Fibroblast of mammary gland (primary cell): ENCODE measurements at places on chromosomes 16 and 17.

DNA sequence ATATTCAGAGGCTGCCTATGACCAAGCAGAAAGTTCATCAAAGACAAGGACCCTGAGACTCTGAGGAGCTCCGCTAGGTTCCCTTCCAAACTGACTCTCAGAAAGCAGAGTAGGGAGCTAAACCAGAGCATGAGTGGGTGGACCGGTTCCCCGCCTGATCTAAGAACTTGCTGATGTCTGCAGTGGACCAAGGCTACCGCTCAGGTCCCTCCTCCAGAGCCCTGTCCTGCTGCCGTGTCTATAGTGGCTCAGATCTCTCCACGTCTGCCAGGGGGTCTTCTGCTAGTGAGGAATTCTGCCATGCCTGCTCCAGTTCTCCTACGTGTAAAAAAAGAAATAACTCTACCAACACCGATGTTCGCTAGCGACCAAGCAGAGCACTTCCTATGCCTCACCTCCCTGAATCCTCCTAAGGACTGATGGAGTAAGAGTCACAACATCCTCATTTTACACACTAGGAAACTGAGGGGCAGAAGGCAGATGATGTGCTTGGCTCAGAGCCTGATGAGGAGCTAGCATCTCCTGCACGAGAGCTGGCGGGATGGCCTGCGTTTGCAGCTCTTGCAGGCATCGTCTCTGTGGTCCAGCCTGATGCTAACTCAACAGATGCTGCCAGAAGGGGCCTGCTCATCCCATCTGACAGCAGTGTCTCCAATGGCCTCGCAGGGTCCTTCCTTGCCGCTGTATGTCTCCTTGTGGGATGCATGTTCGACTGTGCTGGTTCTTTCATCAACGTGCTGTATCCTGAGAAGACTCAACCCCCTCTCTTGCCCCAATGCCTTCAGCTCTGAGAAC is 265.5 kb downstream of the C16orf95 start:
- DNase-seq: no peak

DNA sequence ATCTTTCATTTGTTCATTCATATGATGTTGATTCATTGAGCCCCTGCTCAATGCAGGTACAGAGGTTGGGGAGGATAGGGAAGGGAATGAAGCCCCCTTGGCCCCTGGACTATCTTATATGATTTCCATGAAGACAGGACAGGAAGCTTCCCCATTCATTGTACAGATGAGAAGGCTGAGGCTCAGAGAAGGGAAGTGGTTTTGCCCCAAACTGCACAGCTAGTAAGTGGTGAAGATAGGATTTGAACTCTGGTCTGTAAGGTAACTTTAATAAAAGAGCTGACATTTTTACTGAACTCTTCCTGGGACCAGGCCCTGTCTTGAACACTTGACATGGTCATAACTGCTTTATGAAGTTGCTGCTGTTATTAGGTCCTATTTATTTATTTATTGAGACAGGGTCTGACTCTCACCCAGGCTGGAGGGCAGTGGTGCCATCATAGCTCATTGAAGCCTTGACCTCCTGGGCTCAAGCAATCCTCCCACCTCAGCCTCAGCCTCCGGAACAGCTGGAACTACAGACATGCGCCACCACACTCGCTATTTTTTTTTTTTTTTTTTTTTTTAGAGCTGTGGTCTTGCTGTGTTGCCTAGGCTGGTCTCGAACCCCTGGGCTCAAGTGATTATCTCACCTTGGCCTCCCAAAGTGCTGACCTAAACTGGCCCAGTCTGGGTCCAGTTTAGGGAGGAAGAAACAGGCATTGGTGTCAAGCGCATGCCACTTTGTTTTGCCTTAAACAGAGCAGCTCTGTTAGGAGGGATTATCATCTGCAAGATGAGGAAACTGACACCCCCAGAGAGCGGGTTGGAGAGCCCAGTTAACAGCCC is 5.0 kb downstream of the CTF1 start:
- peak; percentile 11 for DNase-seq

DNA sequence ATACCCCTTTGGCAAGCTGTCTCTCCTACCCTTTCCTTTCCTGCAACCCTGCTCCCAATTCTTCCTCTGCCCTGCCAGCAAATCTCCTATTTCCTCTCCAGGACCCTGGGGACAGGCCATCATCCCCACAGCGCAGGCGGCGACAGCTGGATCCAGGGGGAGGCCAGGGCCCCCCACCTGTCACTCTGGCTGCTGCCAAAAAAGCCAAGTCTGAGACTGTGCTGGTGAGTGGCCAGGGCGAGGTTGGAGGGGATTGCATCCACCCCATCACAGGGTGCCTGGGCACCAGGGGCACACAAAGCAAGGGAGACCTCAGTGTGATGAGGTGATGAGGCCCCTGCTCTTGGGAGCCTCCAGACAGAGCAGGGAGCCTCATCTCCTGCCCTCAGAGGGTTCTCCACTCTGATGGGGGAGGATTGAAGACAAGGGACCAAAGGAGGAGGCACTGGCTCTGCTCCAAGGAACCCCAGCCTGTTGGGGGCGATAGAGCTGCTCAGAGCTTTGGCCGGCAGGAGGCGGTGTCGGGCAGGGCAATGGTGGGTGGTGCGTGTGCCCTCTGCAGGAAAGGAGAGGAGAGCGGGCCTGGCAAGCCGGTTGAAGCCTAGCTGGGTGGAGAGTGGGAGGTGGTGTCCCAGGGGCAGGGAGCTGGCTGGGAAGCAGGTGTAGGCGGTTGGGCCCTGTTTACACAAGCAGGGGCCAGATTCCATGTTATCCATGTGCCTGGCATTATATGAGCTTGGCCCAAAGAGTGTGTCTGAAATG is 15.6 kb upstream of the PDK2 start:
- peak; percentile 47 for DNase-seq

DNA sequence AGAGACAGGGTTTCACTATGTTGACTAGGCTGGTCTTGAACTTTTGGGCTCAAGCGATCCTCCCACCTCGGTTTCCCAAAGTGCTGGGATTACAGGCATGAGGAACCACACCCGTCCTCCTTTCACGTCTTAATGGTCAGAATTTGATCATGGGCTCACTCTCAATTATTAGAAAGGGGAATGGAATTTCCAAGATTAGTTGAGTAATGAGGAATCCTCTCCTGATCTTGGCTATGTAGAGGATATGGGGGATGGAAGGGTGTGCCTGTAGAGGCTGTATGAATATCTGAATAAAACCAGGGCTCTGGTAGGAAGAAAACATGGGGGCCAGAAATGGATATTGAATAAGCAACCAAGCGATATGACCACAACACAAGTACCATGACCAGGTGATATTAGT is 25.9 kb upstream of the SMURF2 start:
- peak; percentile 88 for DNase-seq

- no peak for DNase-seq
Observed at GRCh38 chr17:59347975-59348391, 16.5 kb downstream of the YPEL2 start.

DNA sequence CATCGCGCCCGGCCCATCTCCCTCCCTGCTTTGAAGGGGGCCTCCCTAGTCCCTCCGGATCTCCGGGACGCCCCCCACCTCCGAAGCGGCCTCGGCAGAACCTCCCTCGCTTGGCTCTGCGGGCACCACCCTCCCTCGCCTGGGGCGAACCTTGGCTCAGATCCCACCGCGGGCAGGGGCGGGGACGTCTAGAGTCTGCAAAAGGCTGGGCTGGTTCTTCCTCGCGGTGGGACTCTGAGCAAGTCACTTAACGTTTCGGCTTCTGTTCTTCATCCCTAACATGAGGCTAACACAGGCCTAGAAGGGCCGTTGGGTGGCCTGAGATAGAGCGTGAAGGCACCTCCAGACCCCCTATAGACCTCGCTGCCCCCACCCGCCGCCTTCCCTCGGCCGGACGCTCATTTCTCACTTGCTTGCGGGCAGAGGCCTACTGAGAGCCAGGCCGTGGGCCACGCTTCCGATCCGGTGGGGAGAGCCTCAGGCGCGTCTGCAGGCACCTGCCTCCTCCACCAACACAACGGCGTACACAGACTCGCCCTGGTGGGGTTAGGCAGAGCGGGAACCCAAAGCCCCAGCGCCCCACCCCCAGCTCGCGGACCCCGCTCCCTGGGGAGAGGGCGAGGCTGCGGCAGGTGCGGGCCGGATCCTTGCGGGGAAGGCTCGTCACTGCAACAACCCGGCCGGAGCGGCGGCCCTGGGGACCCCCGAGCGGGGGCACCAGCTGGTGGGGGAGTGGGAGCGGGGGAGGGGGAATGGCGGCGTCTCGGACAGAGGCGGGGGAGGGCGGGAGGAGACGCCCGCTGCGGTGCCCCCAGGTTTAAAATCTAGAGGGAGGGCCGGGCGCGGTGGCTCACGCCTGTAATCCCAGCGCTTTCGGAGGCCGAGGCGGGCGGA is 5.4 kb downstream of the MYO1C start:
- DNase-seq: peak; percentile 53

- DNase-seq: no peak
Observed at GRCh38 chr17:39938140-39938869, 10.8 kb downstream of the LRRC3C start.

DNA sequence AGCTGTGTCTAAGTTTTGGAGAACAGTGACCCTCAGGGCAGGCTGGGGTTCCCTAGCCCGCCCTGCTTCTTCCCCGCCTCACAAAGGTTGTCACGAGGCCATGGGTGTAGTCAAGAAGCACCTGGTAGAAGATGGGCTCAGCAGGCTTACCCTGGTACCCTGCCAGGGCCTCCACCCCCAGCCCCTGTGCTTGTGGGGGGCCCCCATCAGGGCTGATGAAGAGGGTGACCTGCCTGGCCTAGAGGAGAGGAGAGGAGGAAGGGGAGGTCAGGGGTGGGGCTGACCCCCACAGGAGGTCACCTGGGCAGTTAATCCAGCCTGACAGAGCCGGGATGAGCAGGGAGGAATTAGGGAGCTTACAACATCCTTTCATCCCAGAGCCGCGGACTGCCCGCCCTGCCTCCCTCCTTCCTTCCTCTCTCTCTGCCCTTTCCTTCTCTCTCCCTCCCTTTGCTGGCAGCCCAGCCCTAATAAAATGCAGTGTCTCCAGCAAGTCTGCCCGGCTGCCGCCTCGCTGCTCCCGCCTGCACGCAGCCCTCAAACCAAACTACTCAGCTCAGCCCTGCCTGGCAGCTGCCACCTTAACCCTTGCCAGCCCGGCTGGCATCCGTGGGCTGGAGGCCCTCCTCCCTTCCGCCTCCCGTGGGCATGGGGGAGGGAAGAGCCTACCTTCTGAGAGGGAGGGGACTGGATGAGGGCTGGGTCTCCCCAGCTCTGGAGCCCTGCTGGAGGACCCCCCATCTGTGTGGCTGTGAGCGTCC is 7.2 kb downstream of the DLX3 start:
- no peak for DNase-seq

- no peak for DNase-seq
Observed at GRCh38 chr17:8015957-8016631, 13.7 kb downstream of the GUCY2D start.

DNA sequence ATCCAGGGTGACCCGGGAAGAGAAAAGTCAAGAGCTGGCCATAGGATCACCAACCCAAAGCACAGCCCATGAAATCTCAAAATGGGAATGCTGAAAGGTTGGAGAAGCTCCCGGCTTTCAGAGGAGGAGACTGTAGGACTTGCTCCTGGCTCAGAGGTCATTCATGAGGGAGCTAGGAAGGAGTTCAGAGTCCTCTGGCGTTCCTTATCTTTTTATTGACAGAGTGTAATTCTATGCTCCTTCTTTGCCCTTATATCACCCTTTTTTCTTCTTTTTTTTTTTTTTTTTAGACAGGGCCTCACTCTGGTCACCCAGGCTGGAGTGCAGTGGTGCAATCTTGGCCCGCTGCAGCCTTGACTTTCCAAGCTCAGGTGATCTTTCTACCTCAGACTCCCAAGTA is 27.3 kb upstream of the CNOT1 start:
- no peak for DNase-seq

DNA sequence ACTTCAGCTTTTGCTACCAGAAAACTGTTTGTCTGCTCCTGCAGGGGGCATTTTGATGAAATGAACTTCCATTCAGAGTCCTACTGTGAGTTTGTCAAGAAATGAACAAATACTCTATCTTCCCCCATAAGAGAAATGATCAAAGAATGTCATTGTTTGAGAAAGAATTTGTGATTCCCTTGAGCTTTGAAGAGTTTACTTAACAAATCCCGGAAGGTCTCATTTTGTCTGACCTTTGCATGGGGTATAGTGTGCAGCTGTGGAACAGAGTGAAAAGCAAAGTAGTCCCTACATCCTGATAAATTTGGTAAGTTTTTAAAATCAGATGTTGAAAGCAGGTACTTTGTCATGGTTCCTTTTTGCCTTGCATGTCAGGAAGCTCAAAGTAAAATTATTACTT is 178.0 kb downstream of the ABCC12 start:
- no peak for DNase-seq

DNA sequence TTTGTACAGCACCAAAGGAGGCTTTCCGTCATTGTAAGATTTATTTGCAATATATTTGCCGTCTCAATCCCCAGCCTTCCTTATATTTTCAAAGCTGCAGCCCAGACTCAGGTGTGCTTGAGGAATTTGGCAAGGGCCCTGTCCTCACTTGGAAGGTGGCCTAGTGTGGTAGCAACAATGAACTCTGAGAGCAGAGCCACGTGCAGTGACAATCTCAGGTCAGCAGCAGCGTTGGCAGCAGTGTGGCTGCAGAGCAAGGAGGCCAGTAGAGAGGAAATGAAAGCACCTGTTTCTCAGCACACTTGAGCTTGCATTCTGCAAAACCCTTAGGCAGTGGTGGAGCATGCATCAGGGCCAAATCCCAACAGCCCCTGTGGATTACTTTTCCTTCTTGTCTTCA is 613.5 kb downstream of the RBFOX1 start:
- DNase-seq: no peak

DNA sequence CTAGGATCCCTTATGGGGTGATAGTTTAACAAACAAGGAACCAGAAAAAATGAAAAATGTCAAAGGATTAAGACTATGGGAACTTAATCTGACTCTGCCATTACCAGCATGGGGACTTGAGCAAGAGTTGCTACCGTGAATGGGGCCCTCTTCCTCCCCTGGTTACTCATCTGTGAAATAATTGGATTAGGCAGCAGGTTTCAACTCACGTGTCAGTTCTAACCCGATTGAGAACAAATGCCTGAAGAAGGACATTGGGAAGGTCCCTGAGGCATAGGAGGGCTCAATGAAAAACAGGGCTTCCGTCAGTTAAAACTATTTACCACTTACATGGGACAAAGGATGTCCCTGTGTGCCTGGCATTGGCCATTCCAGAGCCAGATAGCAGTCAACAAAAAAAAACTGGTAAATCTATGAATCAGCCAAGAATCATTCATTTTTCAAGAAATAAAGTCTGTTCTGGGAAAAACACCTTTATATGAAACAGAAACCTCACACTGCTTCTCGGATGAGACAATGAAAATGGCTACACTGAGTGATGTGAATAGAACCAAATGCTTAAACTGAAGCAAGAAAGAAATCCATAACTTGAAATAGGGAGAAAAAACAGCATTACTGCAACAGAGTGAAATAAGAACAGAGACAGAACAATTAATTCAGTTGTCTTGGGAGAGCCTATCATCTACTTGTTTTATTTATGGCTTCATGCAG is 104.3 kb downstream of the ADAMTS18 start:
- DNase-seq: no peak
